NCI-H2171 (cell line): ENCODE measurements at places on chromosomes 7 and 10.

DNA sequence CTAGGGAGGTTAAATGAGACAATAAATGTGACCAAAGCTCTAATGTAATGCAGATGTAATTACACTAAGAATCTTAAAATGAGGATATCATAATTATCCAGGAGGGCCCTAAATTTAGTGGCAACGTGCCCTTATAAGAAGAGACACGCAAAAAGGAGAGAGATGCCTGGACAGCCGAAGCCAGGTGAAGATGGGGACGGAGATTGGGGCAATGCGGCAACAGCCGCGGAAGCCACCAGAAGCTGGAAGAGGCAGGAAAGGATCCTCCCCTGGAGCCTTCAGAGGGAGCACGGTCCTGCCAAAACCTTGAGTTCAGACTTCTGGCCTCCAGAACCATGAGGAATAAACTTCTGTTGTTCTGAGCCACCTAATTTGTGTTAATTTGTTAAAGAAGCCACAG, 25.3 kb upstream of the C10orf71 start:
- no peak for DNase-seq

DNA sequence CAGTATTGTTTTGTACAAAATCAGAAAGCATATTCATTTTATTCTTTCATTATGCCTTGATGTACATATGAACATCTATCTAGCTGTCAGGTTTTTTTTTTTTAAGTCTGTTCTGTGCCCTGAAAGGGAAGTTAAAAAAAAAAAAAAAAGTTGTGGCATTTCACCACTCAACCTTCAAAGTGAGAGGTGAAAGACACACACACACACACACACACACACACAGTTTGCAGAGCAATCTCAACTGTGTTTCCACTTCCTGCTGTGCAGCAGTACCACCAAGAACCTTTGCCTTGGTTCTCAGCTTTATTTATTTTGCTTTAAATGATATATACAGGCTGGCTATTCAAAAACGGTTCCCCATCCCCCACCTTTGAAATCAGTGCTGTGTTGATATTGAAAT, 955.6 kb downstream of the GATA3 start:
- DNase-seq: no peak

- no peak for DNase-seq
Measured at GRCh38 chr7:113267271-113267670, 148.9 kb upstream of the SMIM30 start.

DNA sequence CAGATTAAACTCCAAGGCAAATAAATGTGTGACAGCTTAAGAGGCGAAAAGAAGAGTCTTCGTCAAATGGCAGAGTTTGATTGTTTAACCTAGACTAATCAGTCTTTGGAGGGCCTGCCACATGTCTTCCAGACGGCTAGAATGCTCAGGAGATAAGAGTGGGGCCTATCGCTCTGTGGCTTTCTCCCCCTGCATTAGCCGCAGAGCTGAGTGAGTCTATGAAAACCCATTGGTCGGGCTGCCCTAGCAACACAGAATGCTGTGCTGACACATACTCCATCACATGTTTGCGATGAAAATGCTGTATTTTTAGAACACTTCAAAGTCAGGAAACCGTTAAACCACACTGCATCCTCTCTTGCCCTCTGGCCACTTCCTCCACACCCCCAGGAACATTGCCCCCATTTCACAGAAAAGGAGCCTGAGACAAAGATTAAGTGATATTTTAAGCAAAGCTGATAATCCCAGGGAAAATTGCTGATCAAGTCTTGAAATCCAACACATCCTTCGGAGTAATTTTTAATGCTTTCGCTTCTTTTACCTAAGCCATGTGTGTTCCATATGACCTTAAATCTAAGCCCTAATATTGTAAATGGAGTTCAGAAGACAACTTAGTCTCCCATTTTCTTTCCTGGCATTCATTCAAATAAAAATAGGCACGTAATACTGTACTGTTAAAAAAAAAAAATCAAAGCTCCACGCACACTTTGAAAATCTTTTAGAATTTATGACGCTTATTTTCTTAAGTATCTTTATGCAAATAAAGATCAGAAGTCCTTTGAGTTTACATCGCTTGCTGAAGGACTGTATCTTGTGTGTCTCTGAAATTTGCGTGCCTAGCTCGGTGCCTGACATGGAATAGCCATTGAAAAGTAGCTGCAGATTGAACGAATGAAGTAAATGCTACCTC, 161.2 kb downstream of the CELF2 start:
- no peak for DNase-seq

GRCh38 chr7:140126435-140127034, 50.2 kb downstream of the KDM7A start:
- DNase-seq: no peak

GRCh38 chr10:121605708-121606107, 7.5 kb upstream of the FGFR2 start:
- no peak for DNase-seq

GRCh38 chr10:2681891-2682290, 385.5 kb upstream of the PFKP start:
- DNase-seq: no peak

DNA sequence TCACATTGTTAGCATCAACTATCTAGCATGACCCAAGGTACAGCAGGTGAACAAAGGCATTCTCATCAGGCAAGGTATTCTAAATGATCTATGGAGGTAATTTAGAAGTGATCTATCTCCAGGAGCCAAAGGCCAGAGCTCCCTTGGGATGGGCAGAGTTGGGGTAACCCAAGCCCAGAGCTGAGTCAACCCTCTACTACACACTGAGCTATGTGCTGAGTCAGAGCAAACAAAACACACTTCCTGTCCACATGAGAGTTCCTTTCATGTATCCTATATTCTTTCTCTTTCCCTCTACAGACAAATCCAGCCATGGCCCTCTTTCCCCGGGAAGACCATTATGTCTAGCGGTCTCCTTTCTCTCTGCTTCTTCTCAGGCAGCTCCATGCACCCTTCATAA, 68.2 kb upstream of the AGK start:
- DNase-seq: no peak
